ENCODE measurements at places on chromosomes 7 and 10.

GRCh38 chr7:24763303-24763901 is 6.1 kb upstream of the GSDME start:
- no peak for DNase-seq

- DNase-seq: no peak
These were observed 60.2 kb downstream of the MPP7 start for GRCh38 chr10:28242555-28243204.

DNA sequence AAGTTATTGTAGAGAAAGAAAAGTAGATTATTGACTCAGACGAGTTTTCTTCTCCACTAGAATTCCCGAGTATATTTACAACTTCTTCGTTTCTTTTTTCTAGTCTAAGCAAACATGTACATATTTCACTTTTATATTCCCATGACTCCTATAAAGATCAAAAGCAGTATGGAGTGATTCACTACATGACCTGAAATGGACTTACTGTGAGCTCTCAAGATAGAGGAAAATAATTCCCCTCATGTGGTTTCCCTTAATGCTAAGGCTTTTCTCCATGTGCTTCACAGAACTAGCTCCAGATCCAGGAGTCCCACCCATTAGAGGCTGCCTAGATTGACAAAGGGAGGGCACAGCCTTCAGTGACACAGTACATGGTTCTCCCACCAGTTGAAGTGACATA is 823.1 kb upstream of the LRRTM3 start:
- DNase-seq: no peak

GRCh38 chr7:6160191-6160623 is 112.2 kb downstream of the CYTH3 start:
- no peak for DNase-seq

GRCh38 chr7:64611717-64612116 is 48.8 kb upstream of the ZNF680 start:
- no peak for DNase-seq

DNA sequence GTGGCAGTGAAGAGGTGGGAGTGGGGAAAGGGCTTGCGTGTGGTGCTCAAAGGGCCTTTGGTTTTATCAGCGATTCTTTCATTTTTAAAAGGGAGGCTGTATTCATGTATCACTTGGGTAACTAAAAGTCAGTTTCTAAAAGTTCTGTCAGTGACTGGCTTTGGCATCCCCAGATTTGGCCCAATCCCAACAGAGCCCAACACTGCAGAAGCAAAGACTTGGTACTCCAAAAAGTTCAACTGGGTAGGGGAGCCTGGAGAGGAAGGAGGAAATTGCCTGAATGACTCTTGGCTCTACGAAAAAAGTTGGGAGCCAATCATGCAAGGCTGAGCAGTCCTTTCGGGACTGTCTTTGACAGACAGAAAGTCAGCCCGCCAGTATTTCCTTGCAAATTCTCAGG is 54.5 kb upstream of the COL13A1 start:
- DNase-seq: no peak

DNA sequence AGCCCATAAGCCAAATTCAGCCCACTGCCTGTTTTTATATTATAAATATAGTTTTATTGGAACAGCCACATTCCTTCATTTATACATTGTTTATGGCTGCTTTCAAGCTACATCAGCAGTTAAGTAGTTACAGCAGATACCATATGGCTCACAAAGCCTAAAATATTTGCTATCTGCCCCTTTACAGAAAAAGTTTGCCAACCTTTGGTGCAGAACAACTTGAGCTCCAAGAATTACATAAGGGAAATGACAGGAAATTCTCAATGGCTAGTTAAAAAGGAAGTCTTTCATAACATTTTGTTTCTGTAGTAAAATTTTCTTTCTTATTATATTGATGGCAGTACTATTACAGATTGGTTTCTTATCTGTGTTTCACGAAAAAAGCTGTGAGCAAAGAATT is 59.3 kb downstream of the COL28A1 start:
- no peak for DNase-seq

DNA sequence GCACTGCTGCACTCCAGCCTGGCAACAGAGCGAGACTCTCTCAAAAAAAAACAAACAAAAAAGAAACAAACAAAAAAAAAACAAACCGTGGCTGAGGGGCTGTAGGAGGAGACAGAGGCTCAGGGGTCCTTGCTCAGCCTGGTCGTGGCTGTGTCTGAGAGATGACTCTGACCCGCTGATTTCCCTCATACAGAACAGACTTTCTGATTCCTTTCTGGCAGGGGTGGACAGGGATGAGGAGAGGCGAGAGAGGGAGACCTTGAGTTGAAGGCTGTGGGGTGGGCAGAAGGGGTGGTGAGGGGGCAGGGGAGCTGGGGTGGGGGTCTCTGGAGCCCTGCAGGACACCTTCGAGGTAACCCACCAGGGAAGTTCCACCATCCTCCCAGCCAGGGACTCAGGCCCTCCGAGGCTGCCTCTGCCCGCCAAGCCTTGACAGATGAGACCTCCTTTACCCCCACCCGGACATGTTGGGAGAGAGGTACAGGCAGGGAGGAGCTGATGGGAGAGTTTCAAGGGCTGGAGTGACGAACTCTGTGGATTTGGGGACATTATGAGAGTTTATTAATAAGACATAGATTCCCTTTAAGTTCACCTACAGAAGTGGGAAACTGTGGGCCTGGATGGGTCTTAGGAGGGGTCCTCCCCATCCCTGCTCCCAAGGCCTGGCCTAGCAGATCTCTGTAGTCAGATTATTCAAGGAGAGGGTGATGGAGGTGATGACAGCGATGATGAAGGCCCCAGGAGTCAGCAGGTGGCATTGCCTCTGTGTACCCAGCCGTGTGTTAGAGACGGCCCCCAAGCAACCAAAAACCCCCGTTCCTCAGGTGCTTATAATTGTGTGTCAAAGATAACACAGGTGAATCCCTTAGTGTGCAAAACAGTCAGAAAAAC is 2.0 kb downstream of the MUC12 start:
- DNase-seq: no peak

GRCh38 chr7:158576050-158576762 is 11.4 kb downstream of the PTPRN2 start:
- DNase-seq: no peak

DNA sequence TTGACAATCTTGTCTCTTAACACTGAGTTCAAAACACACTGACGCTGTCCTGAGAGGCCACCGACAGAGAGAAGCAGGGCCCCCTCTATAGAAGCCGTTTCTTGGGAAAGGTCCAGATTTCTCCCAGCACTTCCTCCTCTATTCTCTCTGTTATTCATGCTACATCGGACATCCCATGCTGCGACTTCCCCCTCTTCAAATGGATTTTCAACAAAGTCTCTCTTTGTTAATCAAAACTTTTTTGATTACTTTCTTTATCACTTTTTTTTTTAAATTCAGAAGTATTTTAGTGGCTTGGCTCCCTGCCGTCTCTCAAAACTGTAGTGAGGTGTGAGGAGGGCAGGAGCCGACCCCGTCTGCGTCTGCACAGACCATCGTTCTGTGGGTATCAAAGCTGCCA is 298.9 kb upstream of the PITRM1 start:
- DNase-seq: no peak

DNA sequence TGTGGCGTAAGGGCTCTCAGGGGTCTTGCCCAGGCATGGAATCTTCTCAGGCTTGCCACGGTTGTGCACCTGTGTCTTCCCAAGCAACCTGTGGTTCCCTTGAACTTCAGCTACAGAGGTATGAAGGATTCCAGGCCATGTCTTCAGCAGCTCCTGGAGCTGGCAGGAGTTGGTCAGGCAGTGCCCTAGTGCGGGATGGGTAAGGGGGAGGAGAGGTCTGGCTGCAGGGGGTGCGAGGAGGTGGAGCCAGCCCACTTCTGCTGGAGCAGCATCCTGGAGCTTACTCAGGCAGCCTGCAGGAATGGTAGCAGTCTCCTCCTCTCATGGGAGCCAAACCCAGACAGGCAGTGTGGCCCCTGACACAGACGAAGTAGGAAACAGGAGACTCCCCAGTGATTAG is 3.8 kb upstream of the TRIL start:
- DNase-seq: no peak

- no peak for DNase-seq
These were observed 9.0 kb downstream of the PUS7 start for GRCh38 chr7:105512926-105513526.

DNA sequence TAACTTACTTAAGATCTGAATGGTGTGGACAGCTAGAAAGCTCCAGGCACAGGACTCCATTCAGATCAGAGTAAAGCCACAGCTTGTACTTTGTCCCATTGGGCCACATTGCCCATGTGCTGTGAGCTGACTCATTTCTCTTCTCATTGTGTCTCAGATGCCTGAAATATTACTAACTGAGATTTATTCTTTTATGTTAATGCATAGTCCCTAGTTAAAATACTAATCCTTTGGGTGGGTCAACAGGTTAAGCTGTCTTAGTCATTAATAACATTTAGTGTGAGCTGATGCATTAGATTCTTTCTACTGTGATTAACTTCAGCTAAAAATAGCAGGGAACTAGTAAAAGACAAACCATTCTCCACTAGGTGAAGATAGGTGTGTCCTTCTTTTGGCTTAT is 104.7 kb upstream of the ARMC3 start:
- no peak for DNase-seq

GRCh38 chr10:102555781-102556328 is 52.1 kb downstream of the SUFU start:
- no peak for DNase-seq

- no peak for DNase-seq
These were observed 29.0 kb upstream of the HSPA12A start for GRCh38 chr10:116771101-116771958.

GRCh38 chr10:118173296-118173695 is 126.6 kb upstream of the RAB11FIP2 start:
- no peak for DNase-seq

DNA sequence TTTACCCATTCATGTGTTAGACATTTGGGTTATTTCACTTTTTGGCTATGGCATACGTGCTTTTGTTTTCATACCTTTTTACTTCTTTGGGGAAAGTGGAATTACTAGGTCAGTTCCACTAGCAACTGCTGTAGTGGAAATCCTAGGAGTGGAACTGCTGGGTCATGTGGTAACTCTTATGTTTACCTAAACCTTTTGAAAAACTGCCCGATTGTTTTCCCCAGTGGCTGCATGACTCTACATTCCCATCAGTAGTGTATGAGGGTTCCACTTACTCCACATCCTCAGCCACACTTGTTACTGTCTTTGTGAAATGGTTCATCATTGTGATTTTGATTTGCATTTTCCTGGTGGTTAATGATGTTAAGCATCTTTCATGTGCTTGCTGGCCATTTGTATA is 82.3 kb downstream of the TAX1BP1 start:
- DNase-seq: no peak

- no peak for DNase-seq
These were observed 13.0 kb upstream of the SP4 start for GRCh38 chr7:21414795-21415393.

GRCh38 chr10:80412486-80412885 is 4.1 kb downstream of the PRXL2A start:
- no peak for DNase-seq

DNA sequence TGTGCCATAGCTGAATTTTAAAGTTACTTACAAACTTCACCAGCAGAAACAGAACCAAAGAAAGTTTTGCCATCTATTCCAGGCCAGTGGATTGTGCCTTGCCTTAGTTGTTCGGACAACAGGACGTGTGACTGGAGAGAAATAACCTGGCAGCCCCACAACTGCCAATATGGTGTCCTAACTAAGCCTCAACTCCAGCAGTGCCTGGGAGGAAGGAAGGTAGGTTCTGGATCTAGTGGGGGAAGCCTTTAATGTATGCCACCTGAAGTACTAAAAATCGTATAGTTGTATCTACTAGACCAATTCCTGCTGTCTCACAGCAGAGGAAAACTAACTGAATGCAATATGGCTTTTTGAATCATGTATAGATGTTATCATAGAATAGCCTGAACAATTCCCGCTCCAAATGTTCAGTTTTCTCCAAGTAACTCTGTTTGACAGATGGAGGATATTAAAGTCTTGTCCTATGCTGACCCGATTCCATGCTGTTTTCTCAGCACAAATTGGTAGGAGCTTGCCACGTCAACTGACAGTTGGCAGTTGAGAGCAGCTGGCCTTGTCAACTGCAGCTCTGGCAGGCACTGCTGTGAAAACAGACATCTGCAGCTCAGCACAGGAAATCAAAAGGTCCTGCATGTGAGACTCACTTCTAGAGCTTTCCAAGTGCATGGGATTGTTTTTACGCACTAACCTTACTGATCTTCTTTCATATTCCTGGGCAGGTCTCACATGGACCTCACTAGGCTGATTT is 84.5 kb upstream of the WNT16 start:
- DNase-seq: no peak

- DNase-seq: no peak
These were observed 221.0 kb upstream of the FZD1 start for GRCh38 chr7:91043186-91043585.

GRCh38 chr10:70695241-70696030 is 23.1 kb downstream of the ADAMTS14 start:
- DNase-seq: no peak

- DNase-seq: no peak
These were observed 13.5 kb downstream of the TNPO3 start for GRCh38 chr7:129041142-129042085.

DNA sequence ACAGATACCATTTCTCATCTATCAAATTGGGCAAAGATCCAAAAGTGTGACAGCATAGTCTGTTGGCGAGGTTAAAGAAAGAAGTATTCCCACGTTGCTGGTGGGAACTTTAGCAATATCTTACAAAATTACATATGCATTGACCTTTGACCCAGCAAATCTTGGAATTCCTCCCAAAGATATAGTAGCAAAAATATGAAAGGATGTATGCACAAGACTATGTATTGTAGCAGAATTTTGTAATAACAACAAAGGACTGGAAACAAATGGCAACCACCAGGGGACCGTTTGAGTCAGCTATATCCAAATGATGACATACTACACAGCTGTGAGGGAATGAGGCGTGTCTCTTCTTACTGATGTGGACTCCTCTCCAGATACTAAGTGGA is 50.2 kb downstream of the KCNH2 start:
- no peak for DNase-seq

DNA sequence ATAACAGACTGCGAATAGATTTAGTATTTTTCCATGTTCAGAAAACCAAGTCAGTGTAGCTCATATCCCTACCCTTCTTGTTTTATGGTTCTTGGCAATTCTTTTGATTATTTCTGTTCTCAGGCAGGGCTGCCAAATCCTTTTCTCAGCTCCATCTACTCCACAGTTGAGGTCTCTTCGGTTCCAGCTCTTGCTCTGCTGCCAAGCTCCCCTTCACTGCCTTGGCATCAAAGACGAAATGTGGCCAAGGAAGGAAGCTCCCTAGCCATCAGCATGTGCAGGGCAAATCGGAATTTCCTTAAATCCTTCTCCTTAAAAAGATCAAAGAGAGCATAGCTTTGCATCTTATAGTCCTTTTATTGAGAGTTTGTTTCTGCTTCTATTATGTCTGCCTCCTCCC is 116.4 kb upstream of the NOBOX start:
- no peak for DNase-seq

- no peak for DNase-seq
These were observed 40.5 kb upstream of the DPYSL4 start for GRCh38 chr10:132146271-132146671.

GRCh38 chr7:149003018-149003417 is 25.3 kb downstream of the PDIA4 start:
- DNase-seq: no peak

- DNase-seq: no peak
These were observed 47.0 kb upstream of the FIGNL1 start for GRCh38 chr7:50497068-50497642.

GRCh38 chr7:1239803-1240516 is 7.3 kb downstream of the UNCX start:
- DNase-seq: no peak
